Activated CD8-positive, alpha-beta memory T cell treated with anti-CD3 and anti-CD28 coated beads, Interleukin-2, amount 10 ng/mL, durations not matched to agents 7 days and 5 days (primary cell): ENCODE measurements at places on chromosomes 2 and 18. TPM values are rescaled to one million over a fixed set of nuclear protein-coding genes. Genes with fewer than 3 reads are reported as not detected.

NGEF gene
- not detected for total RNA-seq

GAL3ST2 gene
- total RNA-seq, result not detected

IL36G gene
- total RNA-seq, result not detected

CCDC74B gene
- total RNA-seq, result 0.23 TPM

CIB4 gene
- total RNA-seq, result not detected

GPR45 gene
- total RNA-seq, result not detected

TRAPPC12 gene
- 75.8 TPM for total RNA-seq

ATG9A gene
- total RNA-seq, result 60.7 TPM

CABLES1 gene
- total RNA-seq, result 8.6 TPM

TSPYL6 gene
- not detected for total RNA-seq

DNAH6 gene
- 0.85 TPM for total RNA-seq

RGPD3 gene
- not detected for total RNA-seq

KCNF1 gene
- total RNA-seq, result not detected

TUBA4A gene
- 337 TPM for total RNA-seq

ACAA2 gene
- 73.6 TPM for total RNA-seq

TUBB6 gene
- total RNA-seq, result 14.7 TPM

CD207 gene
- not detected for total RNA-seq
